ENCODE measurements at places on chromosomes 2 and 18.

- DNase-seq = no peak
Observed at GRCh38 chr2:238264072-238264460, 24.2 kb upstream of the HES6 start.

GRCh38 chr2:197294260-197294659 is 16.3 kb downstream of the ANKRD44 start:
- peak; percentile 51 for DNase-seq

DNA sequence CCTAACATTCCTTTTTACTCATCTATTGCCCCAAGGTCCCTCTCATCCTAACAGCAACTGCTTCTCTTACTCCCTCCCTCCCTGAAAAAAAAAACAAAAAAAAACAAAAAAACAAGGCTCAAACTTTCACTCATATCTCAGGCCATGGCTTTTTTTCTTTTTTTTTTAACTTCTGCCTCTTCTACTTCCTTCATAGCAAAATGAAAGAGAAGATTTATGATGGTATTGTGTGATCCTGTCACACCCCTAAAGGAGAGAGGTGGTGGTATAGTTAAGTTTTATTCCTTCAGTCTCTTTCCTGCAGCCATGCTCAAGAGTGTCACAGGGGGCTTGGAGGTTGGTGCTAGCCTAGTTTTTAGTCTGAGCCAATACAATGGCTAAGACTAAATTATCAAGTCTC is 21.5 kb upstream of the EPC2 start:
- no peak for DNase-seq

- no peak for DNase-seq
Observed at GRCh38 chr2:53826030-53826410, 33.7 kb downstream of the GPR75 start.

GRCh38 chr2:217090024-217090473 is 230.2 kb upstream of the TNP1 start:
- no peak for DNase-seq

DNA sequence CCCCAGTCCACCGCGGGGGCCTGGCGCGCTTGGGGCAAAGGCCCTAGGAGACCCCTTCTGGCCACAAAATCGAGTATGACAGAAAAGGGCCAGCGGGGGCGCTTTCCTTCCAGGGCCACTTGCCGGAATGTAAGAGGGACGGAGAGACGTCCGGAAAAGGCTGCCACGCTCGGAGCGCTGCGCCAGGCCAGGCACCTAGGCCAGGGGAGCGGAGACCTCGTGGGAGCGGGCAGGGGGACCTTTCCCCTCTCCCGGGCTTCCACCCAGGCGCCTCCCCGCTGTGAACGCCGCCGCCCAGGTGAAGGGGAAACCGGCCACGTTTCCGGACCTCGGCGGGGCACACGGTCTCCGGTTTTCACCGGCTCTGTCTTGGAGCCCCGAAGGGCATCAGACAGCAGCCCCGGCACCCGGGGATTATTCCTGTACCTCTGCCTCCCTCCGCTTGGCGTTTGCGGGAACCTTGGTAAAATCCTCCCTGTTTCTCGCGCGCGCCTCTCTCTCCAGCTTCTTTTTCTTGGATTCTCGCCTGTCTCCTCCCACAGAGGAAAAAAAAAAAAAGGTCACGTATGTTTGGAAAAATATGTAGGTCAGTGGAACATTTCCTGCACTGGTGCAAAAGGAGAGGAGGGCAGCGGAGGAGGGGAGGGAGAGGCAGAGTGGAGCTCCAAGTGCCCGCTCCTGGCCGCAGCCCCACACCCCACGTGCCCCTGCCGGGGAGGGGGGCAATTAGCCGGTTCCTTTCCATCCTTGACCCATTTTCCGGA is 1.2 kb upstream of the NPAS2 start:
- DNase-seq = no peak

- DNase-seq = no peak
Observed at GRCh38 chr2:129747500-129748125, 231.9 kb upstream of the RAB6C start.

DNA sequence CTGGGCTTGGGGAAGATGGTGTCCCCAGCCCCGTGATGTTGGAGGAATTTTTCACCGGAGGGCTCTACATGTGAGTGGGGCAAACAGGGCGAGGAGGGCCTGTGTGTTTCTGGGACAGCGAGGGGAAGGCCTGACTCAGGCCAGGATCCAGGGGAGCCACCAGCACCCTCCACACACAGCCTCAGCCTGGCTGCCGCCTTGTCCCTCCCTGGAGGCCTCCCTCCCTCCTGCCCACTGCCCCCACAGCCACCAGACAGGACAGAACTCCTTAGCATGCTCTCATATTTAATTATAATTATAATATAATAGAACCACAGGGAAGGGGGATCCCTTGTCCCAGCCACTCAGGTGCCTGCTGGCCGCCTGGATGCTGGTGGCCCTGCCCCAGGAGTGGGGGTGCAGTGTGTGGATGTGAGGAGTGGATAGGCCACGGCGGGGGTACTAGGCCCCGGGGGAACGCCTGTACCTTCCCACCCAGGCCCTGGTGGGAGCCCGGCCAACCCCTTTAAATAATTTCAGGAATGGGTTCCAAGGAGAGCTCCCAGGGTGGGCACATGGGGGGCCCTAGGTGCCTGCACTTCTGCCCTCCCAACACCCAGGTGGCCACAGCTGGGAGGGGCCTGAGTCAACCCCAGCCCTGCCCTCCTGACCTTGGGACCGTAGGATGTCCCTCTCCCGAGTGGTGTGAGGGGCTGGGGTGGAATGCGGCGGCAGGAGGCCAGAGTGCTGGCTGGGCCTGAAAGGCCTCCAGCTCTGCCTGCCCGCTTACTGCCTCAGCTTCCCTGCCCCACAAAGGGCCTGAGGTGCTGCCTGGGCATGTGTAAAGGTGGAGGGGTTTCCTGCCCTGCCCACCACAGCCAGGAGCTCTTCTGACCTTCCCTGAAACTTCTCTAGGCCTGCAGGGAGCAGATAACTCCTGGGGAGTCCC is 8.8 kb downstream of the PDCD1 start:
- DNase-seq = no peak

DNA sequence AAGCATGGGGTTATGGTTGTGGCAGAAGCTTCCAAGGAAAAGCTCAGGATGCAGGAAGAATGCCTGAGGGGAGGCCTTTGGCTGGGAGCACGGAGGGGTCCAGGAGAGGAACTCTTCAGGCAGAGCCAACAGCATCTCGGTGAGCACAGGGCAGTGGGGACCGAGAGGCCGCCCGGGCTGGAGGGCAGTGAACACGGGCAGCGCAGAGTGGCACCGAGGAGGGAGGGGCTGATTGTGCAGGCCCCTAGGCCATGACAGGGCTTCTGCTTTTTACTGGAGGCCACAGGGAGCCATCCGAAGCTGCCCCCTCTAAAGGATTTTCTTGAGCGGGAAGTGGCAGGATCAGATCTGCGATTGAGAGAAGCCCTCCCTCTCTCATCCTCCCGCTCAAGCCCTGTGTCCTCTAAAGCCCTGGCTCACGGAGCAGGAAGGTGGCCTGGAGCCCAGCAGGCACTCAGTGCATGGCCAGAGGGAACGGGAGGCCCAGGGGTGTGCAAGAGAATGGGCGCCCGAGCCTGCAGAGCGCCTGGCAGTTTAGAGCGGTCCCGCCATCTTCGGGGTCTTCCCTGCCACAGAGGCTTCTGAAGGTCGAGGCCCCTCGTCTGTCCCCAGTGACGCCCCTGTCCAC is 110.0 kb upstream of the STON1 start:
- DNase-seq = no peak

DNA sequence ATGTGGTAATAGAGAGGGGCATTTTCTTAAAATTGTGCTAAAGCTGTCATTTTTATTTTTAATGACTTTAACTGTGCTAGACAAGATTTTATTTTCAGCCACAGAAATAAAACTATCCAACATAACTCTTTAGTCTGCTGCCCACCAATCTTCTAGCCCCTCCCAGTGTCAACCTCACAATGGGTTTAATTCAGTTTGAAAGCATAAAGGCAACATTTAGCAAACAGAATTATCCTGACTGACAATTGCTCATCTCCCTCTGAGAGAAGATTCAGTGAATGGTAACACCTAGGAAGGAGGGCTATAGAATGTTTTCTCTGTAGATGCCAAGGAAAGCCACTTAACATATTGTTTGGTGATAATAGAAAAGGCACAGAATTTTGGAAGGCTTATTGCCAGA is 5.2 kb downstream of the ERMN start:
- no peak for DNase-seq

Data from CD4-positive, alpha-beta T cell treated with Interleukin-15 for 4 hours (primary cell).